Hypothalamus (tissue), 51 donors: ENCODE measurements at places on chromosomes 1 and 21.

GRCh38 chr1:182350839-182351238 lies 40.8 kb downstream of the GLUL start:
- DNase-seq: no peak

GRCh38 chr21:43325968-43326715 lies 100.8 kb downstream of the SIK1 start:
- no peak for DNase-seq

- DNase-seq: no peak
Observed at GRCh38 chr1:79791488-79792218, 785.1 kb upstream of the ADGRL4 start.

DNA sequence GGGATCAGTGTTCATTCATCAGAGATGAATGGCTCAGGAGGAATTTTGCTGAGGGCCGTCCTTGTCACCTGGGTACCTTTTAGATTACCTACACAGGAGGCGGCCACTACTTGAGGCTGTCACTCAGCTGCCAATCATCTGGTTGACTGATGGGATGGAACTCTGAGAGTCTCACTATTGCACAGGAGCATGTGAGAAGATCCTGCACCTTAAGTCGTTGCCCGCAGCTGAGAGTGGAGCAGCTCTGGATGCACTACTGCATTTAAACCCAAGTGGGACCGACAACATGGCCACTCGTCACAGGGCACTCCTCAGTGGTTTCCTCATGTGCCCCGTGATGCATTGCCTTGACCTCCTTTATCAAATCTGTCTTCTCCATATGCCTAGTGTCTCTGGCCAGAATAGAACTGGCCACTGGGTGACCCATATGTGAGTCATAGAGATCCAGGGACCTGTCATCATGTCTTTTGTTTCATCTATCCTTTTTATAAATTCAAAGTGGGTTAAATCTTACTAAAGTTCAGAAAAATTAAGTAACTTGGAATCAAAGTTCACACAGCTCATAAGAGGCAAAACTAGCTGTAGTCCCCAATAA lies 165.5 kb downstream of the ZSCAN20 start:
- no peak for DNase-seq

GRCh38 chr1:166705376-166706289 lies 133.6 kb upstream of the POGK start:
- no peak for DNase-seq

GRCh38 chr21:37509802-37510393 lies 143.3 kb downstream of the DYRK1A start:
- DNase-seq: no peak

- DNase-seq: no peak
Observed at GRCh38 chr1:58284225-58284510, 262.4 kb downstream of the OMA1 start.

GRCh38 chr1:161162806-161163205 lies 3.4 kb upstream of the PPOX start:
- no peak for DNase-seq

GRCh38 chr1:228825840-228826484 lies 90.7 kb downstream of the RHOU start:
- no peak for DNase-seq

GRCh38 chr1:54551891-54552290 lies 3.9 kb downstream of the ACOT11 start:
- DNase-seq: no peak

DNA sequence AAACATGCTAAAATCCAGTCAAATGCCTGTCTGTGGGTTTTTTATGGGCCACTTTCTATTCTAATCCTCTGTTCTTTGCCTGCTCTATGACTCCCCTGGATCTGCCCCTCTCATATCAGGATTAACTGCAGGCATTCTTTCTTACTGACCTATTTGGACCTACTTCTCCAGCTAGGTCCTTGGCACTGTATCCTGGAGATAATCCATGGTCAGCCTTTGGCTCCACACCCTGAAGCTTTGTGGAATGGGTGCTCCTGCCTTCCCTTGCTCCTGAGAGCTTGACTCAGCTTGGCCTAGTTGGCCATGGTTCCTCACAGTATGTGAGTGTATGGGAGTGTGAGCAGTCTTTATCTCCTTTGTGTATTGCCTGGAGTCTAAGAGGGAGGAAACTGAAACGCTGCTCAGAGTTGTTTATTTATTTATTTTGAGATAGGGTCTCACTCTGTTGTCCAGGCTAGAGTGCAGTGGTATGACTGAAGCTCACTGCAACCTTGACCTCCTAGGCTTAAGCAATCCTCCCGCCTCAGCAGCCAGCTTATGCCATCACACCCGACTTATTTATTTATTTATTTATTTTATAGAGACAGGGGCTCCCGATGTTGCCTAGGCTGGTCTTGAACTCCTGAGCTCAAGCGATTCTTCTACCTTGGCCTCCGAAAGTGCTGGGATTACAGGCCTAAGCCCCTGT lies 28.7 kb upstream of the CDC14A start:
- no peak for DNase-seq

DNA sequence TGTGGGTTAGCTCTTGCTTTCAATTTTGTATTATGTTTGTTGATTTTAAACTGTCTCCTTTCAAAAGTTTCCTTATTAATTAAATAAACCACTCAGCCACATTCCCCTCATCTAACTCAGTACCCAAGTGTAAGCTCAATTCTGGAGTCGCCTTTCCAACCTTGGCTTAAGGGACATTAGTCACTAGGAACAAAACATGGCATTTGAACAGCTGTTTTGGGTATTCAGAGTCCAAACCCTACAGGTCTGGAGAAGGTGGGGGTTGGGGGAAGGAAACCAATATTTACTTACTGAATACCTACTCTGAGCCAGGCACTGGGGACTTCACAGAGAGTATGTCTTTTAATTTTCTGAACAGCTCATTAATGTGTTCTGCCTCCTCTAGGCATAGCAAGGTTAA lies 117.2 kb upstream of the JUN start:
- no peak for DNase-seq

- no peak for DNase-seq
Observed at GRCh38 chr1:156571261-156571852, 1.0 kb downstream of the IQGAP3 start.

DNA sequence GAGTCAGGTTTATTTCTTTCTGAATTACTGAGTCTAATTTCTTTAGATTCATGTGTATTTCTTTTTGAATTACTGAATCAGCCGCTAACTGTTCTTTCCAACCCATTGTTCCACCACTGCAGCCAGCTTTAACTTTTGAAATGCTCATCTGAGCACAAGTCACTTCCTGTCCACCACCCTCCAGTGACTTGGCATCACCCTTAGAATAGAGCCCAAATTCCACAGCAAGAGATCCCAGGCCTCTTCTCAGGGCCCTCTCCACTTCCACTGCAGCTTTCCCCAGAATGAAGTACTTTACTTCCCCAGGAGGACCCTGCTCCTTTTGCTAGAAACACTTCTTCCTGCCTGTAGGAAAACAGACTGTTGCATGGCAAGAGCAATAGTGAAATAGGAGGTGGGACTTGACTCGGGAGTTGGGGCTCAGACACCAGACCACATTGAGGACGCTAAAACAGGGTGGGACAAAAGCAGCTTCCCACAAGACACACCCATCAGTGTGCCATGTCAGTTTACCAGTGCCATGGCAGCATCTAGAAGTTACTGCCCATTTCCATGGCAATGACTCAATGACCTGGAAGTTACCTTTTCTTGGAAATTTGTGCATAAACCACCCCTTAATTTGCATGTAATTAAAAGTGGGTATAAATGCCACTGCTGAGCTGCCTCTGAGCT lies 56.5 kb upstream of the ADAR start:
- DNase-seq: no peak

GRCh38 chr1:59541161-59541560 lies 244.3 kb downstream of the FGGY start:
- no peak for DNase-seq

DNA sequence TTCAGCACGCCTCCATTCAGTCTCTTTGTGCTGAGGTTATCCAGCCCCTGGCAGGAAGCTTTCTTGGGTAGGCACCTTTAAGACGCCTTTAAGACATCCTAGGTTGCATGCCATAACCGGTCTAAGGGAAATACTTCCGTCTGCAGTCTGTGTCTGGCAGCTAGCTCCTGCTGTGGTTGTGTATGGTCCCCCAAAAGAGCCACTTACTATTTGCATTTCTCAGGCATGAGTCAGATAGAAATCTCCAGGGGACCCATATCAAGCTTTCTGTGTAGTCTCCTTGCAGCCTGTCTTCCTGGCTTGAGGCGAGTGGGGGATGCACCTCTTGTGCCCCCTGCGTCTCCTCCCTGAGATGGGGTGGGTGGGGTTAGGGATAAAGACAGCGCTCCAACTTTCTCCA lies 10.0 kb upstream of the RYR2 start:
- no peak for DNase-seq
